ENCODE measurements at places on chromosomes 2 and 18.

GRCh38 chr2:45070113-45070652 lies 60.9 kb upstream of the SIX2 start:
- DNase-seq, result no peak

DNA sequence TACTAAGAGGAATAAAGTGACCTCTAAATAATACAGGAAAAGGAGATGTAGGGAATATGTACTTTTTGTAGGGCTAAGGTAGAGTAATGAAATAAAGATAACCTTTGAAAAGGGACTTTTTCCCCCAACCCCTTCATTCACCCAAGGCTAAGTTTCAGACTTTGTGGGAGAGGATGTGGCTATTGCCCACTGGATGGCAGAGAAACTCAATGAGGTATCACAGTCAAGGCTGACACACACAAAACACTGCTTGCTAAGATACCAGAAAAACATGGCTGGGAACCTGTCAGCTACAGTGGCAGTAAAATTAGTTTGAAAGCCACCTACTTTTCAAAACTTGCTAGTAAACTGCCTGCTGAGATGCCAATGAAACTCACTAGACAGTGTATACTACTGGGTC lies 158.8 kb upstream of the WDSUB1 start:
- DNase-seq, result no peak

DNA sequence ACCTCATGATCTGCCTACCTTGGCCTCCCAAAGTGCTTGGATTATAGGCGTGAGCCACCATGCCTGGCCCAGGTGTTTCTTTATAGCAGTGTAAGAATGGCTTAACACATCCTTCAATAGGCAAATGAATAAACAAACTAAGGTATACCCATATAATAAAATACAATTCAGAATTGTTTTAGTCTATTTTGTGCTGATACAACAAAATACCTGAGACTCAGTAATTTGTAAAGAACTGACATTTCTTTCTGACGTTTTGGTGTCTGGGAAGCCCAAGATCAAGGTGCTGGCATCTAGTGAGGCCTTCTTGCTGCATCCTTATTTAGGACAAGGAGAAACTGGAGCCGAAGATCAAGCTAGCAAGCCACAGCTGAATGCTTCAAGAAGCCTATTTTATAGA lies 1372.1 kb upstream of the DDX18 start:
- no peak for DNase-seq

- no peak for DNase-seq
Observed at GRCh38 chr18:75170022-75170789, 38.7 kb downstream of the PTGR3 start.

DNA sequence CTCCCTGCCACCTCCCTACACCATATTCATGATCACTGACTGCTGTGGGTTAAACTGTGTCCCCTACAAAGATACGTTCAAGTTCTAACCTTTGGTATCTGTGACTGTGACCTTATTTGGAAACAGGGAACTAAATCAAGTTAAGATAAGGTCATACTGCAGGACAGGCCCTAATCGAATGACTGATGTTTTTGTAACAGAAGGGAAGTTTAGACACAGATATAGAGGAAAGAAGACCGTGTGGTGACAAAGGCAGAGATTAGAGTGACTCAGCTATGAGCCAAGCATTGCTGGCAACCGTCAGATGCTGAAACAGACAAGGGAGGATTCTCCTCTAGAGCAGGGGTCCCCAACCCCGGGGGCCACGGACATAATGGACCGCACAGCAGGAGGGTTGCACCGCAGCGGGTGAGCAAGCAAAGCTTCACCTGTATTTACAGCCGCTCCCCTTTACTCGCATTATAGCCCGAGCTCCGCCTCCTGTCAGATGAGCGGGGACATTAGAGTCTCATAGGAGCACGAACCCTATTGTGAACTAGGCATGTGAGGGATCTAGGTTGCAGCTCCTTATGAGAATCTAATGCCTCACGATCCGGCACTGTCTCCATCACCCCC lies 28.9 kb upstream of the RNF152 start:
- no peak for DNase-seq

GRCh38 chr2:96470636-96471035 lies 34.5 kb downstream of the NEURL3 start:
- DNase-seq, result peak; percentile 36

- DNase-seq, result no peak
Observed at GRCh38 chr18:58394602-58395425, 234.1 kb downstream of the ALPK2 start.

DNA sequence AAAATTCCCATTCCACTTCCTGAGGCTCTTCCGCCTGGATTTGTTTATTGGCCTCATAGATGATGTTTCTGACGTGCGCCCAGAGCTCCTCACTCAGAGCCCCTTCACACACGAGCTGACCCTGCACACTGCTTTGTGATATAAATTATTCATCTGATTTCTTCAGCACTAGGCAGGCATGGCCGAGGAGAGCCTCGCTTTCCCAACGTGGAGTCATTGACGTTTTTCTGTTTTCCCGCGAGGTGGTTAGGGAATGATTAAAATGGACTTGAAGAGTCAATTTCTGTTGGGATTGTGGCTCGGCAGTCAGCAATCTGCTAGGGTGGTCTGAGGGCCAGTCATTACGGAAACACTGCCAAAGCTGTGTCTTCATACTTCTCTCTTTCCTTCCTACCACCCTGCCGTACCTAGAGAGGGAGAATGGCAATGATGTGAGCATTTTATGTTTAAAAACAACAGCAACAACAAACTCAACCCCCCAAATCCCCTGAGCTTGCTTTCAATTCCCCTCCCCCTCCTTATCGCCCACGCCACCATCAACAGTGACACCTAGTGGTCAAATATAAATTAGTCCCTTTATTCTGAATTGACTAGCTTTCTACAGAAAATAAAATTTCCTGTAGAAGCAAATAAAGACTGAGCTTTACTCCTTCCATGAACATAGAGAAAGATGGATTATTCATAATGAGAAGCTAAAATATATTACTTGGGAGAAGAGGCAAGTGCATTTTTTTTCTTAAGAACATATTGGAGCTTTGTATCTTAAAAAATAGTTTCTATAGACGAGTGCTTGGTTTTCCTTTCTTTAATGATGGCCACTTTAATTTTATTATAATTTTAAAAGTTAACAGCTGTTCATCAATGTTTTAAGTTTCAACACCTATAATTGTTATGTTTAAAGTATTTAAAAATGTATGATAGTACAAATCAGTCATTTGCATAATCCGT lies 285.1 kb downstream of the MTX2 start:
- no peak for DNase-seq

DNA sequence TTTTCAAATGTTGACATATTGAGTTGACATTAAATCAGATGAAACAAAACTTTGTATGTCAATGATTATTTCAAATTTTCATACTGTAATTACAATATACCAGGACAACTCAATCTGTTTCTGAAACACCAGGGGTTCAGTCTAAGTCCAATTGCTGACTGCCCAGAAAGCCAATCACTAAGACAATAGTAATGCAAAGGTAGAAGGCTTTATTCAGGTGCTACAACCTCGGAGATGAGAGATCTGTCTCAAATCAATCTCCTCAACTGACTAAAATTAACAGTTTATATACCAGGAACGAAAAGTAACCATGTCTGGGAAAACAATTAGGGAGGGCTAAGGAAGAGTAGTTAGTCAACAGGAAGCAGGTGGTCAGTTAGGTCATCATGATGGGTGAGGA lies 1400.4 kb downstream of the SUCLG1 start:
- DNase-seq, result no peak

DNA sequence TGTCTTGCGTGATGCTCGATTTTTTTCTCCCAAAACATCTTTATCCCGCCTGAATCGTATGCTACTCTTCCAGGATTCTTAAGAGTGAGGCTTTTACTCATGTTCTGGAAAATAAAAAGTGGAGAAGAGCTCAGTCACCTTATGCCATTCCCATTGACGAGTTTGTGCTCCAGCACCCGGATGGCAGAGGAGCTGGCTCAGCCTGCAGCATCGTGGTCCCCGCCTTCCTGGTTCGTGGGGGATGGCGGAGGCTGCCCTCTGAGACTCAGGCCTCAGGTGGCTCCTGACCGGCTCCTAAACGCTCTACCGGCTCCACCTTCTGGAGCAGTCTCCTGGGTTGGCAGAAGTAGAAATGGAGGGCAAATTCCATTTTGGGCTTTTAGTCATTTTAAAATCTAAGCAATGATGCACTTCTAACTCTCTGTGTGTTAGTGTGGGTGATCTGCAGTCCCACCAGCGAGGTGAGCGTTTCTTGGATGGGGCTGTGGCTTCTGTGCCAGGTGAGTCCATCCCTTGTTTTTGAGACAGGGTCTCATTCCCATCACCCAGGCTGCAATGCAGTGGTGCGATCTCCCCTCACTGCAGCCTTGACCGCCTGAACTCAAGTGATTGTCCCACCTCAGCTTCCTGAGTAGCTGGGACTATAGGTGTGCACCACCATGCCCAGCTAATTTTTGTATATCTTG lies 27.8 kb downstream of the RTP5 start:
- DNase-seq, result no peak

GRCh38 chr2:100976645-100977391 lies 25.3 kb upstream of the RPL31 start:
- no peak for DNase-seq

DNA sequence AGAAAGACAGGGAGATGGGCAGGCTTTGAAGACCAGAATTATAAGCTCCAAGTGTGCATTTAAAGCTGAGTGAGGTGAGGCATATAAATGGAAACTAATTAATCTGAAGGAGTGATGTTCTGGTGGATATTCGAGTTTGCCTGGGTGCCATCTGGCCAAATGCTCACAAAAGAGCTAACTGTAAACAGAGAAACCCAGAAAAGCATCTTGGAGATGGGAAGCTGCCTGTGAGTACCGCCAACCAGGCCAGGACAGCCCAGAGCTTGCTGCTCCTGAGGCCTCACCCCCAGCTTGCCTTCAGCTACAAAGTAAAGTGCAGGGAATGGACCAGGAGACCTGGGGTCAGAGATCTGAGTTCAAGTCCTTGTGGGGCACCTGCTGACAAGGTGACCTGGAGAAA lies 446.1 kb upstream of the MYT1L start:
- no peak for DNase-seq

- DNase-seq, result no peak
Observed at GRCh38 chr18:63542069-63542468, at the start of gene SERPINB12. SERPINB12 (plus strand) TSS chr18:63542369; CDS start chr18:63556160, 13,791 bp downstream.

GRCh38 chr18:33805592-33805991 lies 227.6 kb downstream of the ASXL3 start:
- no peak for DNase-seq

DNA sequence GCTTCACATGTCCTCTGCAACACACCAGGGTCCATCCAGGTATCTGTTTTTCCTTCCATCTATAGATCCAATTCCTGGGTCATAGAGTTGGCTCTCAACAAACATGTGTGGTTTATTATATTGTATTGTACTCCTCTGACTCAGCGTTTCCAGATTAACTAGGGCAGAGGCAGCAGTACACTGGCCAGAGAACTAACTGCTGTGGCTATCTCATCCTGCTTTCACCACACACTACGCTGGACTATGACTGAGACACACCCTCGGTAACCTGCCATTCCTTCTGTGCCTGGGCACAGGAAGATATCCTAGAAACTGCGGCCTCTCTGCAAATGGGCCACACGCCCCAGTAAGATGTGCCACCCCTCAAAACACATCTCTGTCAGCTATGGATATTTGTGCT lies 159.8 kb upstream of the STK17B start:
- no peak for DNase-seq

DNA sequence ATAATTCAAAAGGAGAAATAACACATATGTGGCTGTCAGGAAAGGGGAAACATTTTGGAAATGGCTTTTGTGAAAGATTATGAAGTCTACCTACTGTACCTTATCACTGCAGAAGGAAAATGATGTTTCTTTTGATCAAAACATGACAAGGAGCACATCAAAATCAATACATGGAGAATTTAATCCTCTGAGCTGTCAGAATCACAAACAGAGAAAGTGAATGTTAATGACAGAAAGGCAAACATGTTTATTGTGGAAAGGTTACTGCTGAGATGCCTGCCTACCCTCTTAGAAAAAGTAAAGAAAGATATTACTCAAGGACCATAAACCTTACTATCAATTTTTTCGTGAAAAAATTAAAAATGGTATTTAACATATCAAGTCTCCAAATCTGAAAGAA lies 794.5 kb upstream of the GYPC start:
- DNase-seq, result no peak

- DNase-seq, result no peak
Observed at GRCh38 chr2:212424082-212424481, 114.5 kb downstream of the ERBB4 start.

- peak; percentile 33 for DNase-seq
Observed at GRCh38 chr2:222861411-222862105, 722 bp downstream of the ACSL3 start.

DNA sequence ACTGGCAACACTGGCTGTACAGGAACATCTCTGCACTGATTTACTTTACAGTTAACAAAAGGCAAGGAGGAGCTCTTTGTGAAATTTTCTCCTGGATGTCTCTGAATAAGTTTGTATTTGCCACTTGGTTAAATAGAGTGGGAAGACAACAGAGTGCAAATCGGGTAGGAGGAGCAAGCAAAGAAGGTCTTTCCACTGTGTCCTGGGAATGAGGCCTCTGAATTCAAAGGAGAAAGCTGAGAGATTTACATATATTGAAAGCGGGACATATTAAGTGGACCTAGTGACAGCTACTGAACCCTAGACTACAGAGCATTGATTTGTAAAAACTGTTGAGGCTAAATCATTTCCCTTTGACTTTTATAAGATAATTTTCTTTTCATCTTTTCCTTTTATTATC lies 117.4 kb upstream of the CHRNA1 start:
- DNase-seq, result no peak

GRCh38 chr2:11757101-11757500 lies 10.7 kb downstream of the LPIN1 start:
- DNase-seq, result no peak

GRCh38 chr18:63109802-63110201 lies 209.8 kb downstream of the BCL2 start:
- no peak for DNase-seq

DNA sequence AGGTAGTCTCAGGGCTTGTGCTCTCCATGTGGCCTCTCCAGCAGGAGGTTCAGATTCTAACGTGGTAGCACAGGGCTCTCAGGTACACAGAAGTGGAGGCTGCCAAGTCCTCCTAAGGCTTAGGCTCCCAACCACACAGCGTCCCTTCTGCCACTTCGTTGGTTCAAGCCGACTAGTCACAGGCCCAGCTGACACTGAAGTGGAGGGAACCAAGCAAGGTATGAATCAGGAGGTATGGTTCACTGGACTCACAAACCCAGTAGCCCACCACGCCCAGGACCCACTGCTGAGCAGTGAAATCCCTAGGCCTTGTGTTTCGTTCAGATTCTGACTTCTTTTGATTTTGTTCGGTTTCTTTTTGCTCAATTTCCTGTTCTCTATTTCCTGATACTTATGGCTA lies 46.0 kb upstream of the SEC11C start:
- DNase-seq, result no peak

GRCh38 chr2:184685999-184686841 lies 87.9 kb downstream of the ZNF804A start:
- DNase-seq, result no peak

- no peak for DNase-seq
Observed at GRCh38 chr18:34595690-34596089, 114.4 kb upstream of the DTNA start.

GRCh38 chr2:115094441-115094840 lies 652.0 kb downstream of the DPP10 start:
- DNase-seq, result no peak

Measured in CD4-positive, alpha-beta T cell treated with Interleukin-15 for 1 hour (primary cell).